ENCODE measurements at places on chromosomes 4 and X.

DNA sequence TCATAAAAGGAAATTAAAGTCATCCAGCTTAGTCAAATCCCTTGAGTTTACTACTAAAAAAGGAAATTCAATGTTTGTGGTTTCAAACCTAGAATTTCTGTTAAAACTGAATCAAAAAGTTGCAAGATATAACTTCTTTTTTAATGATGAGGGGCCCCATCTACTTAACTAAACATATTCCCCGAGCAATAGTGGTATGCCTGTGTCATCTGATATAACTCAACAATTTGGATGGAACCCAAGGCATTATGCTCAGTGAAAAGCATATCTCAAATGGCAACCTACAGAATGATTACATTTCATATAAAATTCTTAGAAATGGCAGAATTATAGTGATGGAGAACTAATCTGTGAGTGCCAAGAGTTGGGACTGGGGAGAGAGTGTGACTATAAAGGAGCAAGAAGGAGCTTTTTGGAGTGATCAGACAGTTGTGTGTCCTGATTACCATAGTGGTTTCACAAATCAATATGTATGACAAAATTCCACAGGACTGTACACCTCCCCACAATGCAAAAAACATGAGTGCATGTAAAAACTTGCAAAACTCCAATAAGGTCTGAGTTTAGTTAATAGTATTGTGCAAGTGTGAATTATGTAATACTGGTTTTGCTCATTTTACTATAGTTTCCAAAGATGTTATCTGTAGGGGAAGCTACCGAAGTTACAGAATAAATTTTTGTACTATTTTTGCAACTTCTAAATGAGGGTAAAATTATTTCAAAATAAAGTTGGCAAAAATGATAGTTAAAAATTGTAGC lies 323.2 kb downstream of the ARHGAP24 start:
- no peak for DNase-seq

GRCh38 chrX:7108030-7108429 lies 39.5 kb upstream of the STS start:
- no peak for DNase-seq

DNA sequence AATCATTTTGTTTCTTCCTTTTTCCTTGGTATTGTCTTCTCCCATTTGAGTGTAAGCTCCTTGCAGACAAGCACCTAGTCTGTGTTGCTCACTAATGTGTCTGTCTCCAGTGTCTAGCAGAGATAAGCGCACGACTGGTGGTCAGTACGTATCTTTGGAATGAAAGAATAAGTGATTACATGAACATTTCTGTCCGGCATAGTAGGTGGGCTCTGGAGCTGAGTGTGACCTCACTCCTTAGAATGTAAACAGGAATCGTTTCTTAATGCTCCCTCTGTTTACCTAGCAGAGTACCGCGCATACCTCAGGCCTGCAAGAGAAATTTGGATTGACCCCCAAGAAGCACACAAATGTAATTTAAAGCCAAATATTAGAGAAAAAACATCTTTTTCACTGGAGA lies 235.4 kb downstream of the MAML3 start:
- no peak for DNase-seq

- no peak for DNase-seq
Measured at GRCh38 chr4:8270912-8271815, 1.6 kb downstream of the HTRA3 start.

DNA sequence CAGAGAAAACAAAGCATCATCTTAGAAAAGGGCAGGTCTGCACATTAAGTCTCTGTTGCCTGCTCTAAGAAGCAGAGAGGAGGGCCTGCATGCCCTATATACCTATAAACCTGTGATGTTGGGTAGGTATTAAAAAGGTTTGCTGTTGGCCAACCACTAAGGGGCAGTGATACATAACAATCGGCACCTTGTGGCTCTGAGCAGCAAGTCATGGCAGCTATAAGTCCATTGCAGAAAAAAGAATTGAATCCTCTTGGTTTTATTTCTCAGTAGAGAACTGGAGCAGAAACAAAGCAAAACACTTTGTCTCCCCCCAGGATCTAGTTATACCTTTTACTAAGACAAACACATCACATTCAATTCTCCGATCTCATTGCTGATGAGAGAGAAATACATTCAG lies 1364.4 kb downstream of the STIM2 start:
- DNase-seq, result no peak

- no peak for DNase-seq
Measured at GRCh38 chr4:55385201-55385649, 10.5 kb upstream of the TMEM165 start.

- no peak for DNase-seq
Measured at GRCh38 chr4:54898656-54899340, 226.6 kb downstream of the KDR start.

DNA sequence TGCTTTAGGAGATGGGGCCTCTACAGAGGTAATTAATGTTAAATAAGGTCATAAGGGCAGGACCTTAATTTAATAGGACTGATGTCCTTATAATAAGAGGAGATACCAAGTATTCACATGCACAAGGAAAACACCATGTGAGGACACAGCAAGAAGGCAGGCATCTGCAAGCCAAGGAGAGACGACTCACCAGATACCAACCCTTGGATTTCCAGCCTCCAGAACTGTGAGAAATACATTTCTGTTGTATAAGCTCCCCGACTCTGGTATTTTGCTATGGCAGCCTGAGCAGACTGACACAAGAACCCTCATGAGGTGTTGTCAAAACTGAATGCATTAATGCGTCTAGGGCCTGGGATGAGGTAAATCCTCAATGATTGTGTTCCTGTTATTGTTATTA lies 56.2 kb upstream of the MAPK10 start:
- no peak for DNase-seq

GRCh38 chr4:158259955-158260575 lies 49.8 kb downstream of the TMEM144 start:
- no peak for DNase-seq
